ENCODE measurements at places on chromosomes 7 and 10.

- no peak for DNase-seq
These were observed 381.1 kb upstream of the SEMA3D start for GRCh38 chr7:85567983-85568382.

GRCh38 chr10:119365773-119366599 lies 158.6 kb downstream of the GRK5 start:
- DNase-seq, result no peak

DNA sequence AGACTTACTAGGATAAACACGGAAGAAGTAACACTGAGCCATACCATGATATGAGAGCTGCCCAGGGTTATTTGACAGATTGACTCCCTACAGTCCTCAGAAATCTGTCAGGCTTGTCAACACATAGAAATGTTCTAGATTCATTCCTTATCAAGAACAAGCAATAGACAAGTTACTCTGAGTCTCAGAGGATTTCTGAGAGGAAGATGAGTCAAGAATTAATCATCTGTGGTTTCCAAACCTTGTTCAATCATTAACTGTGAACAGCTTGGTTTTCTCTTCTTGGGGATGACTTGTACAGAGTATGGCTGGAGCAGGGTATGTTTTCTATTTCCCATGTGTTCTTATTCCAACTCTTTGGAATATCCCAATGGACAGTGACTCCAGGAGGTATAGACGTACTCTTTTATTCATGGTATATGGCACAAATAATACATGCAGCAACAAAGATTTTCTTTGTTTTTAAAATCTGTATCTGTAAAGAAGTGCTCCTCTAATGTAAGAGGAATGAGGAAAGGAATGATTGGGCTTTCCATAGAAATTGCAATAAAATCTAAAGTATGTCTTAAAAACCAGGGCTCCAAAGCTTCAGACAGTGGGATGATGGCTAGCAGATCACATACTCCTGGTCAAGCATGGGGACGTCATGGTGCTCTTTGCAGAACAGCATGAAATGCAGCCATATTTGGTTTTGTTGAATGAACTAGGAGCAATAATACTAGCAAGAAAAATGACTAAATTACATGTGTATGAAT lies 11.9 kb upstream of the SFR1 start:
- no peak for DNase-seq

DNA sequence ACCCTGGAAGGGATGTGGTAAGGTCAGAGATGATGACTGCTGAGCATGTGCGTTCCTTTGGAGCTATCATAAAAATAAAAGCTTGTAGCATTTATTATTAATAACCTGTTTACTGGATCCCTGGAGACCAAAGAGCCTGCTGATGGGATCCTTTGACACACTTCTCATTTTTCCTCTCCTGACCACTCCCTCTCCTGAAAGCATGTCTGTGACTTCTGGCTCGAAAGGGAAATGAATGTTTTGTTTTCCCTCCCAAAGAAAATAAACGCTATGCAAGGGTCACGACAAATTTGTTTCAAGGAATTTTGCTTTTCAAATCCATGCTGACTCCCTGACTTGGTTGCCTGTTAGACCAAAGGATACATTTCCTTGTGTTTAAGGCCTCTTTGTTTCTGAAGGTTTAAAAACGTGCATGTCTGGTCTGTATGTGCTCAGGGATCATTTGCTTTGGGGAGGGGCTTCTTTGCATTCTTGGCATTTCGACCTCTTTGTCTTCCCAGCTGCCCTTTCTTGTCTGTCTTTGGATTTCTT lies 185.1 kb upstream of the AGK start:
- DNase-seq, result no peak

DNA sequence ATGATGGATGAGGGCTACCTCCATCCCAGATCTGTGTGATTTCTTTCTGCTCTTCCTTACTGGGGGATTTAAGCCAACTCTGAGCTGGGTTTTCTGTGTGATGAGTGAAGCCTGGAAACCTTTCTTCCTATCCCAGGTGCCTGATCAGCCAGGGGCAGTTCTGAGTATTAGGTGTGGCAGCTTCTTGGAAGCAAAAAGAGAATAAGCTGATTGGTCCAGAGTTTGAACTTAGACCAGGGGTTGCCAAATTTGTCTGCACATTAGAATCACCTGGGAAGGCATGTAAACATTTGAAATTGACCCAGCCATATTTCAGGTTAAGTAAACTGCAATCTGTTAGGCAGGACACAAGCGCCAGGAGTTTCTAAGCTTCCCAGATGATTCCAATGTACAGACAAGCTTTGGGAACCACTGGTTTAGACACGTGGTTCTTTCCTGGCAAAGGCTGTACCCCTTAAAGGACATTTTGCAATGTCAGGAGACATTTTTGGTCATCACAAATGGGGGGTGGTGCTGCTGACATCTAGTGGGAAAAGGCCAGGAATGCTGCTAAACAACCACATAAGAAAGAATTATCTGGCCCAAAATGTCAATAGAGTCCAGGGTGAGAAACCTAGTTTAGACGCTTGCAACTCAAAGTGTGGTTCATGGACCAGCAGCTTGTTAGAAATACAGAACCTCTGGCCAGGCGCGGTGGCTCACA lies 160.5 kb upstream of the GHITM start:
- no peak for DNase-seq

GRCh38 chr10:124904796-124905195 lies 37.1 kb upstream of the ZRANB1 start:
- DNase-seq, result no peak

DNA sequence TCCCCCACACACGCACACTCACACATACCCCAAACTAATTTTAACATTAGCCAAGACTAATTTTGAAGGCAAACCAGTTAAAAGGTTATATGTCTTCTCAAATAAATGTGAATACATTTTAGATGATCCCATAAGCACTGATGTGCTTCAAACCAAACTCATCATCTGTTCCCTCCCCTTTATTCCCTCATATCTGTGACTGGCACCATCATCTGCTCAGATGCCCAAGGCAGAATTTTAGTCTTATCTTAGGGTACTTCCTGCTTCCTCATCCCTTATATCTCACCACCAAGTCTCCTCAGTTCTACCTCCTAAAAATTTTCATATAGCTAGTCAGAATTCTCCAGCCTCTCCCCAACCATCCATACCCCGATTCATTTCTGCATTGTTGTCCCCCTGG lies 80.4 kb downstream of the UPF2 start:
- no peak for DNase-seq

DNA sequence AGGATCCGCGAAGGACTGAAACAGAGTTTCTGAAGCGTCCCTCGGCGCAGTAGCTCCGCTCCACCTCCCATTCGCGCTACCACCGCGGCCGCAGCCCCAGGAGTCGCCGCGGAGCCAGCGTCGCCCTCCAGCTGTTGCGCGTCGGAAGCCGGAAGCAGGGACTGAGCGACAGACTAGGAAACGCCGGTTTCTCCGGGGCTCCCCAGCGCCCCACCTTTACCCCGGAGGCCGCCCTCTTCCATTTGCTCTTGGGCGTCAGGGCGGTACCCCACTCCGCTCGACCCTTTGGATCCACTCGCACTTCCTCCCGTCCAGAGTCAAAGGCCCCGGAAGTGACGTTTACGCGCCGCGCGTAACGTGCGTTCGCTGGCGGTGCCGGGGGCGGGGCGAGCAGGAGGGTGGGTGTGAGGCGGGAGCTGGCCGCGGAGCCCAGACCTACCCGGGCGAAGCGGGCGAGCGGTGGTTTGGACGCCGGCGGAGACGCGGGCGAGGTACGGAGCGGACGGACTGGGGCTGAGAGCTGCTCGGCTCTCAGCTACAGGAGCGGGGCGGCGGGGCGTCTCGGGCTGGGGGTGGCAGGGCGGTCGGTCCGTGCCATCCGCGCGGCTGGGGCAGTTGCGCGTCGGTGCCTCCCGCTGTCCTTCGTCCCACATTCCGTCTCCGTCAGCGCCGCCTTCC lies at the start of gene RABGEF1:
TSS of gene RABGEF1 (plus strand) at position 432 of the 678 bp plus-strand sequence. CDS start 31,167 bp downstream, outside the sequence.
- DNase-seq, result peak; percentile 87

DNA sequence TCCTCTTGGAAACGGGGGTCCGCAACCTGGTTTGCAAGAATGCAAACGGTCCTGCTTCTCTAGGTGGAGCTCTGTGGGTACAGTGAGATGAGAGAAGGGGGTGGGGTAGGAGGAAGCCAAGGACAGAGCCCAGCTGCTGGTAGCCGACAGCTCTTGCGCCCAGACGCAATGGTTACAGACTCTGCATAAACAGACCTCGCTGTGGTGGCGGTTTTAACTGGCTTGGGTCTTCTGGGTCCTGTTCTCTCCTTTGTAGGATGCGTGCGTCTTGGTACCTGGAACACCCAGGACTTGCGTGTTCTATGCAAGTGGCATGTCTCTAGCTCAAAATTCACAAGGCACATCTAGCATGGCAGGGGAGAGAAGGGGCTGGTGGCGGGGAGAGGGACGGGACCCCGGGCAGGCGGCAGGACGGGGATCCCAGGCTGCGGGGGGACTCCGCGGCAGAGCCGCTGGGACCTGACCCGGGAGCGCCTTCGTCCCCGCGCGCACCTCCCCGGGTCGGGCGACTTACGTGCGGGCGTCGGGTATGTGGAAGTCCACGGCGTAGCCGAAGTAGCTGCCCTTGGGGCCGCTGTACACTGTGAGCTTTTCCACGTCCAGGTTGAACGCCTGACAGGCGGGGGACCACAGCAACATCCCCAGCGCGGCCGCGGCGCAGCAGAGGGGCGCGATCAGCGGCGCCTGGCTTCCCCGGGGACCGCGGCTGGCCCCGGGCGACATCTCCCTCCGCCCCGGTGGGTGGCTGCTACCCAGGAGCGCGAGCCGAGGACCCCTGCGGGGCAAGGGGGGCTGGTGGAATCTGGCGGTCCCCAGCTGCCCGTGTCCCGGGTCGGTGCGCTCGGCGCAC lies 448 bp downstream of the ITGA8 start:
- DNase-seq, result no peak

DNA sequence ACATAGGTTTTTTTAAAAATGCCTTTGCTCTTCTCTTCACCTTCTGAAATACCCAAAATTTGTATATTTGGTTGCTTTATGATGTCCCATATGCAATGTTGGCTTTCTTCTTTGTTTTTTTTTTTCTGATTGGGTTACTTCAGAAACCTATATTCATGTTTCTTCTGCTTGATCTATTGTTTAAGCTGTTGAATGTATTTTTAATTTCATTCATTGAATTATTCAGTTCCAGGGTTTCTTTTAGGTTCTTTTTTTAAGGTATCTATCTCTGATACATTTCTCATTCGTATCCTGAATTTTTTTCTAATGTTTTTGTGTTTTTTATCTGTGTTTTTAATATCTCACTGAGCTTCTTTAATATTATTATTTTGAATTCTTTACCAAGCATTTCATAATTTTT lies 221.0 kb upstream of the MTPN start:
- no peak for DNase-seq

DNA sequence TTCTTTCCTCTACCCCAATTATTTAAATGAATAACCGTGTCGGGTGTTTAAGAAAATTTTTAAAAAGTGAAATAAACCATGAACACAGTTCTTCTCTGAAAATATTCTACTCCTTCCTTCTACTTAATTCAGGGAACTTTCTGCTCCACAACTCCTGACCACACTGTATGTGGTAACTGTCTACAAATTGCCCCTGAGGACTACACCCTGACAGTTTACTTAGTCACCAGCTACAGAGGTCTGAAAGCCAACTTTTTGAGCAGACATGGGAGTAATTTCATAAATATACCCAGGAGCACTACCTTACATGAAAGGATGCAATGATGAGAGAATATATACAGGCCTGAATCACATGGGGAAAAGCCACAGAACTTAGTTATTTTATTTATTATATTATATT lies 523.2 kb upstream of the SORCS1 start:
- DNase-seq, result no peak

DNA sequence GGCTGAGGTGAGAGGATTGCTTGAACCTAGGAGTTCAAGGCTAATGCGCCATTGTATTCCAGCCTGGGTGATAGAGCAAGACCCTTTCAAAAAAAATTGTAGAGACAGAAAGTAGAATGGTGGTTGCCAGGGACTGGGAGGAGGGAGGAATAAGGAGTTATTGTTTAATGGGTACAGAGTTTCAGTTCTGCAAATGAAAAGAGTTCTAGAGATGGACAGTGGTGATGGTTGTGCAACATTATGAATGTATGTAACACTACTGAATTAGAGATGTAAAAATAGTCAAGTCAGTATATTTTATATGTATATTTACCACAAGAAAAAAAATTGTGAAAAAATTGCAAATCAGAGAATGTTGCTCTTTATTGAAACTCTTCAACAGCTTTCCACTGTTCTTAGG lies 266.5 kb upstream of the NPY start:
- DNase-seq, result no peak

DNA sequence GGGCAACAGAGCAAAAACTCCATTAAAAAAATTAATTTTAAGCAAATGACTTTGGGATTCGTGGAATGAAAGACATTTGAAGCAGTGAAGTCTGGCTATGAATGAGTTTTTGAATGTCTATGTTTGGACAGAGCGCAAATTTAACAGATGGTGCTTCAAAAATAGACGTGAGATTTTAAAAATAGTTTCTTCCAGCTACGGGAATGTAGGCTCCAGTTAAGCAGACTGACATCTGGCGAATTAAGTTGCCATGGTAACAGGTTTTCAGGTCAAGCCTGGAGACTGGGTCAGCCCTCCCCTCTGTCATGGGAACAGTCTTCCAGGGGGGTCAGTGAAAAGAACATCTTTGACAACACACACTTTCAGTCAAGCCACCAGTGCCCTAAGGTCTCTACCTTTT lies 62.0 kb downstream of the MYOF start:
- no peak for DNase-seq

DNA sequence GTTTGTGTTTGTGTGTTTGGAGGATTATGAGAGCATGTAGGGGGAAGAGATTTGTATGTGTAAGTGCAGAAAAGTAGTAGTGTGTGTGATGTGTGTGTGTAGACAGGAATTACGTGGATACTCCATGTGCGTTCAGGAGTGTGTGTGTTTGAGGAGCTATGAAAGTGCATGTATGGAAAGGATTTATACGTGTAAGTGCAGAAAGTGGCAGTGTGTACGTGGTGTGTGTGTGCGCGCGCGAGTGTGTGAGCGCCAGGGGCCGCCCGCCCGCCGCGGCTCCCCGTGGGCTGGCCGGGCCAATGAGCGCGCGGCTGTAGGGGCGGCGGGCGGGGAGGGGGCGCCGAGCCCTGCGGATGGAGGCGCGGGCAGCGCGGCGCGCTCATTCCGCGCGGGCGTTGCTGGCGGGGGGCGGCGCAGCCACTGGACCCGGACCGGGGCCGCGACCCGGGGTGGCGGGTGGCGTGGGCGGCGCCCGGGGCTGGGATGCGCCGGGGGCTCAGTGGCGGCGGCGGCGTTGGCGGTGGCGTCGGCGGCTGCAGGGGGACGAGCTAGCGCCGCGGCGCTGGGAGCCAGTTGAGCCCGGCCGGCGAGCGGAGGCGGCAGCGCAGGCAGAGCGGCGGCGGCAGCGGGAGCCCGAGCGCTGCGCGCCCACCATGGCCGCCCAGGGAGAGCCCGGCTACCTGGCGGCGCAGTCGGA lies at the start of gene BICC1:
TSS of gene BICC1 (plus strand) at position 382 of the 697 bp plus-strand sequence. CDS start at position 654, 272 bp downstream.
- DNase-seq, result no peak

- DNase-seq, result no peak
These were observed 487.2 kb downstream of the RPS24 start for GRCh38 chr10:78520737-78521430.

- DNase-seq, result no peak
These were observed 126.9 kb upstream of the EFCAB10 start for GRCh38 chr7:105707967-105708762.

GRCh38 chr7:124738639-124739038 lies 27.0 kb downstream of the GPR37 start:
- no peak for DNase-seq

GRCh38 chr10:58291538-58292174 lies 22.7 kb downstream of the CISD1 start:
- DNase-seq, result peak; percentile 26

Data from NCI-H1048 (cell line).